ENCODE measurements at places on chromosomes 16 and 17. TPM values are rescaled to one million over a fixed set of nuclear protein-coding genes. Genes with fewer than 3 reads are reported as not detected.

The IGF2BP1 gene
- 3.7 TPM for polyA plus RNA-seq

The CTRL gene
- 0.58 TPM for polyA plus RNA-seq

The CFAP97D1 gene
- not detected for polyA plus RNA-seq

The OTOA gene
- 0.04 TPM for polyA plus RNA-seq

The ITGAL gene
- polyA plus RNA-seq: 0.06 TPM

The RASL10B gene
- polyA plus RNA-seq: 3.2 TPM

GRCh38 chr17:46764709-46765401 is 53.6 kb downstream of the WNT3 start:
- DNase-seq: peak; percentile 81

GRCh38 chr17:5640726-5641125 is 56.4 kb upstream of the NLRP1 start:
- no peak for DNase-seq

DNA sequence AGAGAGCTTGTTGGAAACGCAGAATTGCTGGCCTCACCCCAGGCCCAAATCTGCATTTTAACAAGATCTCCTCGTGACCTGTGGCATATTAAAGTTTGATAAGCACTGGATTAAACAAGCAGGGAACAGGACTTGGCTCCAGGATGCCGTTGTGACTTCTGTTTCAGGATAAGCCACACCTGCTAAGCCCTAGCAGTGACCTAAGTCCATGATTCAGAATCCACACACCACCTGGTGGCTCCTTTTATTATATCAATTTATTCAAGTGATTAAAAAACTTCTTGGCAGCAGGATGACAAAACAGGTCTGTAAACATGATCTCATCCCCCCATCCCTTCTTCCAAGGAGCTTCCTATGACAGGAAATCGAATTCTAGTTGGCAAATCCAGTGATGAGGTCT is 9.1 kb downstream of the NAGPA start:
- no peak for DNase-seq

DNA sequence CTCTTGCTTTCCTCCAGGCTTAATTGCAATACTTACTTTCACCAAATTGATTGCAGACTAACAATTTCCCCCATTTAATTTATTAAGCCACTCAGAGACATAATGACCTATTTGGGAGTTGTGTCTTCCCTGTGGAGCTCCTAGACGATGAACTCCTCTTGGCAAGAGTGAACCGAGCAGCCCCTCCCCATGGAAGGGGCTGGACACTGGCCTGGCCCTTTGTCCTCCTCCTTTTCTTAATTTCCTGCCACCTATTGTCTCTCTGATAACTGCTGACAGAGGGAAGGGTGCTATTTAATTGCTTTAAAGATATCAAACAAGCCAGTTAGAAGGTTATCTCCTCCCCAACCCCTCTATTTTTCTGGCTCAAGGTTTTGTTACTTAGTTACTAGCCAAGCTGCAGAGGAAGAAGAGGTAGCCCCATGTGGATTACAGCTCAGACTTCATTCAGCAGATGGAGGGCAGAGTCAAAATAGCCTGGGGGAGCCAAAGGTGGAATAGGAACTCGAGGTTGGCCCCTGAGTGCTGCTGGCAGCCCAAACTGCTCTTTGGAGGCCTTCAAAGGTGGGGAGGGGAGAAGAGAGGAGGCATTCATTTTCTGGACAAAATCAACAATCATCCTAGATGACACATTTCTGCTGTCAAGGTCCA is 3.7 kb upstream of the SSTR2 start:
- no peak for DNase-seq

DNA sequence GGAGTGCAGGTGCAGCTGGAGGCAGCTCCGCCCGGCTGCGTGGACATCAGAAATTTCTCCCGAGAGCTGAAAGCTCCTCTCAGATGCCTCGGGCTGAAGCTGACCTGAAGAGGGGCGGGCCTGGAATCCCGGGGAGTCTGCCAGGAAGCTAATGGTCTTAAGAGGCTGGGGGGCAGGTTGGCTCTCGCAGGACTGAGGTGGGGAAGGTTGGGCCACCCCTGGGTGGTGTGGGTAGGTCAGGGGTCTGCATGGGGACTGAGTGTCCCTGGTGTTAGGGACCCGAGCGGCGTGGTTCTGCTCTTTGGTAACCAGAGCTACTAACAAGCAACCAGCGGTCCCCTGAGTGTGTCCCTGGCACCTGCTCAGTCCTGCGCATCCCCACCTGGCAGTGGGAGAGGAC is 3.5 kb downstream of the CHMP6 start:
- DNase-seq: no peak

DNA sequence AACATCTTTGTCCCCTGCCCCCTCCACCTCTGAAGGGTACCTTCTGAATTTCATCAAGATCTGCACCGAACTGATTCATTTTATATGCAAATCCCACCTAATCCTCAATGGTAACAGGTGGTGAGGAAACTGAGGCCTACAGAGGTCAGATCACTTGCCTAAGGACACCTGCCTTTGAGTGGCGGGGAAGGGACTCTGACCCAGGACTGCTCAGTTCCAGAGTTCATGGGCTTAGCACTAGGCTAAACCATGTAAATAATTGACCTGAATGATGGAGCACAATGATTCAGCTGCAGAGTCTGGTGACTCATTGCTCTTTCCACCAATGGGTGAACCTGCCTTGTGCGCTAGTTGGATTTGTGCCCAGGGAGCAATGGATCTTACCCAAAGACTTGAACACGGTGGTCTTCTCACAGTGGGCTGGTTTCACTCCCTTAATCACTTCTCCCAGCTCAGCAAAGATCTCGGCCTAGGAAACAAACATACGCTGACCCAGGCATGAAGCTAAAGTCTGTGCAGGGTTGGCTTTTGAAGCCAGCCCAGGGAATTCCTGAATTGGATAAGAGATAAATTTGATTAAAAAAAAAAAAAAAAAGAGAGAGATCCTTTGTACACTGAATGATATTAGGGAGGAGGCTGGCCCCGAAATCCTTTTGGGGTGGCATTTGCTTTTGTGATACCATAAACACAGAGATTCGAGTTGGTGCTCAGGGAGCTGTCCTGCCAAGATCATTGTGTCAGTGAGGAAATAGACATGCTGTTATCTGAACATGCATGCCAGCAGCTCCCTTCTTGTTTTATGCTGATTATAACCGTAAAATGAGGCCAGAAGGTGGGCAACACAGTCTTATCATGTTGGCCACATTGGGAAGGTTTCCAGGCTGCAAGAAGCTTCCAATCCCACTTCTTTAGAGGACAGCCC is 17.0 kb downstream of the CRYM start:
- DNase-seq: peak; percentile 22

GRCh38 chr17:63476854-63477479 is at the start of gene ACE:
Gene ACE, plus strand, starts transcription at chr17:63477061. Its CDS starts 34 bp downstream, at chr17:63477095.
- DNase-seq: no peak

DNA sequence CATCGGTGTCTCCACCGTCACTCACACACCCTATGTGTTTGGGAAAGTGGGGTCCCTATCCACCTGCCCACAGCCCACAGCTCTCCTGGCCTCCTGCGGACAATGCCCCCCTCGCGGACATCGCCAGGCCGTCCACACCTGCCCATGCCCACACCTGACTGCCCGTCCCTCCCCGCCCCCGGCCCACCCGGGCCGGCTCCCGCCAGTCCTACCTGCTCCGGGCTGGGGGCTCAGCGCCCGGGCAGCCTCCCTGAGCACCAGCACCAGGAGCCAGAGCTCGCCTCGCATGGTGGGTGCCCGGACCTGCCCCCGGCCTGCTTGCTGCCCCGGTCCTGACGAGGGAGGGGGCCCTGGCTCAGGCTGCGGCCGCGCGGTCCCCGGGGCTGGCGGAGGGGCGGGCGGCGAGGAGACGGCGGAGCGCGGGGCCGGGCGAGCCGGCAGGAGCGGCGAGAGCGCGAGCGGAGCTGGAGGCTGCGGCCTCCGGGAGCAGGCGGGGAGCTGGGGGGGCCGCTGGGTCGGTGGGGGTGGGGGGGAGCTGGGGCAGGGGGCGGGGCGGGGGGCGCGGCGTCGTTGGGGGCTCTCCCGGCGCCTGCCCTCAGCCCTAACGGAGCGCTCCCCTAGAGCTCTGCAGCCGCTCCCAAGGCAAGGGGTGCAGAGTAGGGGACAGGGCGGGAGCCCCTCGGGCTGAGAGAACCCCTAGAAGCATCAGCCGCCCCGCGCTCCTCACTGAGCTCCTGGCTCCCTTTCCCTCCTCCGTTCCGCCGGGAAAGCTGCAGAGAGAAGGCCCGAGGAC is at the start of gene PLXDC1:
PLXDC1 (minus strand) TSS at position 488 of the 793 bp plus-strand sequence; CDS start at position 288, 200 bp downstream.
- DNase-seq: no peak

- no peak for DNase-seq
Measured at GRCh38 chr17:81132197-81132540, 33.1 kb upstream of the PVALEF start.

DNA sequence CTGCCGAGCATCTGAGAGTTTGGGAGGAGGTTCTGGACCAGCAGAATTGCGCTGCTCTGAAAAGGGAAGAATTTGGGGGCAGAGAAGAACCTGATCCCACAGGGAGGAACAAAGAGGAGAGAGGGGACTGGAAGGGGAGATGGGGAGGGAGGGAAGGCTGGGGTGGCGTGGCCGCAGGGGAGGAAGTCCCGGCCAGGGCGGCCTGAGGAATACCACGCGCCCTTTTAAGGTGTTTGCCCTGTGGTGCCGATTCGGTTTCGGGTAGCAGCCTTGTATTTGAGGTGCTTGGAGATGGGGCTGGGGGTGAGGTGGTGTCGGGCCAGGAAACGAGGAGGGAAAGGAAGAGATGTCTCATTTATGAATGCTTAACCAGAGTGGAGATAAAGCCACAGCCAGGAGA is 51.3 kb downstream of the AKAP1 start:
- DNase-seq: no peak

GRCh38 chr17:6523330-6523729 is 33.0 kb downstream of the PITPNM3 start:
- no peak for DNase-seq

DNA sequence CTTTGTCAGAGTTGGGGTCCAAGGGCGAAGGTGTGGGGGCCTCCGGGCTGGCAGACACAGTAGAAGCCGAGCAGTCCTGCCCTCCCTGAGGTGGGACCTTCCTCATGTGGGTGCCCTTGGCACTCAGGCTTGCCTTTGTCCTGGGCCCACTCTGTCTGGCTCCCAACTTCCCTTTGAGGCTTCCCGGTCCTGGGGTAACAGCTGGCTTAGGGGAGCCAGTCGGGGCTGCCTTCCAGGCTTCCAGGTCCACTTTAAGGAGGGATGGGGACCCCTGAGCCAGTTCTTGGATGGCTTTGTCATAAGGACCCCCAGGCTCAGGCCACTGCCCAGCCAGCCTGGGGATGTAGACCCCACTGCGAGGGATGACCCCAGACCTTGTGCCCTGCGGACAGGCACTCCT is 7.8 kb downstream of the GAS2L2 start:
- no peak for DNase-seq

- no peak for DNase-seq
Measured at GRCh38 chr16:27363246-27363632, 38.7 kb upstream of the IL21R start.

- no peak for DNase-seq
Measured at GRCh38 chr17:49835472-49835871, 12.4 kb downstream of the TAC4 start.

DNA sequence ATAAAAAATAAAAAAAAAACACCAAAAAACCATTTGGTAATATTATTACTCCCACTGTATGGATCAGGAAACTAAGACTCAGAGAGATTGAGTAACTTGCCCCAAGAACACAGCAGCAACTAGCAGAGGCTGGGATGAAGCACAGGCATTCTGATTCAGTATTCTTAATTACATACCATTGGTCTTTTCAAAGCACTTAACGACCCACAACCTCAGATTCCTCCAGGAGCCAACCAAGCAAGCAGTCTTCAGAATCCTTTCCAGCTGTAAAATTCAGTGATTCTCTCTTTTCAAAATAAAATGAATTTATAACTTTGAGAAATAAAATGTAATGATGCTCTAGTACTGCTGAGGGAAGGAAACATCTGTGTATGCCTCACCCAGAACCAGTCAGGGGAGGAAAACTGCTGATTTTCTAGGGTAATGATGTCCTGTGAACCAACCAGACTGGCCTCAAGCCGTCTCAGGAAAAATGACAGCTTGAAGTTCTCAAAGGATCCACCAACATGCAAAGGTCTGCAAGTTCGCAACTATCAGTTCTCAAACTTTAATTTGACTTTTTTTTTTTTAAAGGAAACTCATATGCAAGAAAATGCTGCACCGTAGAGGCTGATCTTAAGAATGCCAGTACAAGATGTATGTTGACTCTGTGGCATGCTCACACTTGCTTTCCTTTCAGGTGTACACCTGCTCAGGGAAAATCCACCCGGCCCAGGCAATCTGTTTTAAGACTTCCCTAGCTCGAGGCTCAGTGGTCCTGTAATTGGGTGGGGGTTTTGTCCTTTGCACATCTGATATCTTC is 9.0 kb downstream of the CUEDC1 start:
- DNase-seq: peak; percentile 55

DNA sequence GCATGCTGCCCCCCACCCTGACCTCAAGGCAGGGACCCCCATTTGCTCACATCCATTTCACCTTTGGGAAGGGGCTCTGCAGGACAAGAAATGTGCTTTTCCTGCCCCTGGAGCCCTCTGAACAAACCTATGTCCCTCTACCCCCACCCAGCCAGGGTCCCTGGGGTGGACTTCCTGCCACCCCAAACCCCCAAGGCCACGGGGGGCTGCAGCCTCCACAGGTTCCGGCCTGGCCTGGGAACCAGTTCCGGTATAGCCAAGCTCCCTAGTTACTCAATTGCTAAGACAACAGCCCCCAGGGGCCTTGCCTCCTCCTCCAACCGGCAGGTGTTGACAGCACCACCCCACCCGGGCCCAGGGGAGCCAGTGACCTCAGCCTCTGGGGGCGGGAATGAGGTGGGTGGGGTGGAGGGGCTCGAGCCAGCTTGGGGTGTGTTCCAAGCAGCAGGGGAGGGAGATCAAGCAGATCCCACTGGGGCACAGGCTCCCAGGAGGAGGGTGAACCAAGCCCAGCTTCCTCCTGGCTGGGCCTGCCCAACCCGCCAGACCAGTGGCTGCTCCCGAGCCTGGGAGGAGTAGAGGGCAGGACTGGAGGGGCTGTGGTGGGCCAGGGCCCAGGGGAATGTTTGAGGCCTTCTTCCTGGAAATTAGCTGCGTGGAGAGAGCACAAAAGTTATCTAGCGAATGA is 6.6 kb downstream of the PNMT start:
- DNase-seq: no peak

DNA sequence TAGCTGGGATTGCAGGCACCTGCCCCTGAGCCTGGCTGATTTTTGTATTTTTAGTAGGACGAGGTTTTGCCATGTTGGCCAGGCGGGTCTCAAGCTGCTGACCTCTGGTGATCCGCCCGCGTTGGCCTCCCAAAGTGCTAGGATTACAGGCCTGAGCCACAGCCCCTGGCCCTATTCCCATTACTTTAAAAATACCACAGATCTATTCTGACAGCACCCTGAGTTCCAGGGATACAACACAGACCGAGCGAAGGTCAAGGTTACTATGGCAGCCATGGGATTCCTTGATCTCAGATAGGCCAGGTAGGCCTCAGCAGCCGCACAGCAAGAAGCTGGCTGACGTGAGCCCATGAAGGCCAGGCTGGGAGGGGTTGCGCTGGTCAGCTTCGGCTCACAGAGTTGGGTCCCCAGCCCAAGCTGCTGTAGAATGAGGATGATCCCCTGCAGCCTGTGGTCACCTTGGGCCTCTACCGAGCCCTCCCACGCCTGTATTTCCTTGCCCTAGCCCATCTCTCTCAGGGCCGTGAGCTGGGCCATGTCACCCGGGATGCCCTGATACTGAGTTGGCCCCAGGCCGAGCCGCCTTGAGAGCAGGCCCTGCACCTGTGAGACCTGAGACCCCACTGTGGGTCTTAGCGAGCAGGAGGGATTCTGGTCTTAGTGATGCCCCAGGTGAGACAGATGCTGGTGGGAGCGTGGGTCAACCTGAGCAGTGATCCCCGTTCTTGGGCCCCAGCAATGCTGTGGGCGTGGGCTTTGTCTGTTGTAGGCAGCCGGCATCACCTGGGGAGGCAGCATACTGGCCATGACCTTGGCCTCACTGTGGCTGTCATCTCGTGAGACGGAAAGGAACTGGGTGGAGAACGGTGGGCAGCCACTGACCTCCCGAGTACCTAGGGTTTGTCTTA is 16.9 kb upstream of the RNF213 start:
- DNase-seq: no peak

All from BJ (cell line).